Fibroblast of skin of left biceps (primary cell): ENCODE measurements at places on chromosomes 2 and 18.
A peak's percentile ranks its signal among the peaks of the same experiment; 100 is the strongest.

DNA sequence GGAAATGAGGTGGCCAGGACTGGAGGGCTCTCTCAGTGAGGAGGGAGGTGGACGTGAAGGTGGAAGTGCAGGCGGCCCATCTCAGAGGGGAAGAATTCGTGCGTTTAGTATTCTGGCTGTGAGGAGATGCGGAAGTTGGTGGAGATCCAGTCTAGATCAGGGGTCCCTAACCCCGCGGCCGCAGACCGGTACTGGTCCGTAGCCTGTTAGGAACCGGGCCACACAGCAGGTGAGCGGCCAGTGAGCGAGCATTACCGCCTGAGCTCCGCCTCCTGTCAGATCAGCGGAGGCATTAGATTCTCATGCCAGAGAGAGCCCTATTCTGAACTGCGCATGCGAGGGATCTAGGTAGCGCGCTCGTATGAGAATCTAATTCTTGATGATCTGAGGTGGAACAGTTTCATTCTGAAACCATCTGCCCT is 1.6 kb upstream of the FHOD3 start:
- no peak for DNase-seq

GRCh38 chr2:189602233-189602632 is 21.6 kb upstream of the SLC40A1 start:
- no peak for DNase-seq

- no peak for DNase-seq
Measured at GRCh38 chr18:31683968-31684278, 458 bp downstream of the B4GALT6 start.

GRCh38 chr2:136378712-136379595 is 261.0 kb upstream of the CXCR4 start:
- no peak for DNase-seq

GRCh38 chr2:224753743-224754540 is 37.8 kb upstream of the CCDC195 start:
- peak; percentile 68 for DNase-seq

- no peak for DNase-seq
Measured at GRCh38 chr2:101779656-101780055, 82.1 kb downstream of the MAP4K4 start.

- DNase-seq, result no peak
Measured at GRCh38 chr2:20171445-20171977, 53.4 kb downstream of the SDC1 start.

DNA sequence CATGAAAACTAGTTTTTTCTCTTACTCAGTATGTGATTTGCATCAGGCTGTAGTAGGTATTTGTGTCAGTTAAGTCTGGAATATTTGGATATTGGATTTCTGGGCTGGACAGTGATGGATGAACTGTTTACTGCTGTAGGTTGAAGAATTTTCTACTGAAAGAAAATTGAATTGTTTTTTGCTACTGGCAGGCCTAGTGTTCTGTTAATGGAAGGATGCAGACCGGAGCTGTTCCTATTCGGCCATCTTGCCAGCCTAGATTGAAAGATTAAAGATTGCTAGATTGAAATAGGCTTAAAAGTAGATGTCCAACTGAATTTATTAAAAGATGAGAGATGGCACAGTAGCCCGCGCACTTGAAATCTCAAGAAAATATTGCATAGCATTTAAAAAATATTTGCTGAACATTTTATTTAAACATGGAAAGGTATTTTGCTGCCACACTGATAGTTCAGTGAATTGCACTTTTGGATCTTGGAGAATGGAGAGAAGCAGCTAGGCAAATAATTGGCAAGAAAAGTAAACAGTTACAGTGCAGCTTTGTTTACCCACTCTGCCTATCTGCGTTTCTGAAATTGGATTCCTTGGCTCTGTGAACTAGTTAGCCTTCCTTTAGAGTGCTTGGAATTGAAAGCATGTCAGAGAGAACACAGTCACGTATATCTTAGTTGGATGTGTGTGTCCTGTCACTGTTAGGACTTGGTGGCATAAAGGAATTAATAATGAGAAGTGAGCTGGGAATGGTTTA is 54.1 kb downstream of the EPB41L5 start:
- no peak for DNase-seq

- no peak for DNase-seq
Measured at GRCh38 chr2:16218625-16219024, 278.3 kb downstream of the MYCN start.

DNA sequence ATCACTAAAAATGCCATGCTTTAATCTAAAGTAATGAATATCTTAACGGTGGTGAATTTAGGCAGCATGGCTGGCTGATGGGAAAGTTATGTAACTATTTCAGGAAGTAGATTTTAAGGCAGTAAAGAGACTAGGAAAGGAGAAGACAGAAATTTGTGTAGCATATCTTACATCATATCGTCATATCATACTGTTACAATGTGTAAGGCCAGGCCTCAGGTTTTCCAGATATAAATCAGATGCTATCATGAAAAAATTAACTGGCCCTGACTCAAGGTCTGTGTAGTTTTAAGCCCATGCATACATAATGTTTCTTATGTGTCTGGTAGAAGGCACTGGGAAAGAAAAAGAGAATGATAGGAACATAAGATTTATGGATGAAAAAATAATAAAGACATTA is 8.9 kb upstream of the FAP start:
- no peak for DNase-seq

GRCh38 chr2:232576995-232577394 is 26.5 kb downstream of the EIF4E2 start:
- no peak for DNase-seq

DNA sequence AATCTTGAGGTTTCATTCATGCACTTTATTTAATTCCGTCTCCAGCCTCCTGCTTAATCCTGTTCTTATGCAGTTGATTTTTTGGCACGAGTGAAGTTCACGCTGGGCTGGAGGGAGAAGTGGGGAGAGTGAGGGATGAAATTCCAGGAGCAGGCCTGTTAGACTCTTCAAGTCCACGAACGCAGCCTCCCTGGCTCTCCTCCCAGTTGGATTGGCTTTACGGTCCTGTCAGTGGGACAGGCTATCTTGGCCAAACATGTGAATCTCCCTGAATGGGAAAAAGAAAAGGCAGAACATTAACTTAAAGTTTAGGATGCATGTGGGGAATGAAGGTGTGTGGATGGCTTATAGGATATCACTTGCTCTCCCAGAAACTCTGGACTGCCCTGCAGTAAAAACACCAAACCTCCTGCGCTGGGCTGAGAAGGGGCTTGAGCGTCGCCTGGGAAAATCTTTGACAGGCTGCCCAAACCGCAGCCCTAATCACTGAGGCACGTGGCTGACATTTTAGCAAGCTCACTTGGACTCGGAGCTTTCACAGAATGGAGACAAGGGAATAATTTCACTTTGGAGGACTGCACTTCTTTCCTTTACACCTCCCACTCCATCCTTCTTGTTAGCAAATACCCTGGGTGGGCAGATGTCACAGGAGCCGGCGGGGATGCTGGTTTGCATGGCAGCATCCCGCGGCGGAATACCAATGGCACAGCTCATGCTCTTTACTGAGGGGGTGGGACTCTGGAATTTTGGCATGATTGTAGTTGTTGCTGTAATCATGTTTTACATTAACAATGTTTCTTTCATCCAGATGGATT is 93.9 kb downstream of the ACKR3 start:
- DNase-seq, result peak; percentile 65

DNA sequence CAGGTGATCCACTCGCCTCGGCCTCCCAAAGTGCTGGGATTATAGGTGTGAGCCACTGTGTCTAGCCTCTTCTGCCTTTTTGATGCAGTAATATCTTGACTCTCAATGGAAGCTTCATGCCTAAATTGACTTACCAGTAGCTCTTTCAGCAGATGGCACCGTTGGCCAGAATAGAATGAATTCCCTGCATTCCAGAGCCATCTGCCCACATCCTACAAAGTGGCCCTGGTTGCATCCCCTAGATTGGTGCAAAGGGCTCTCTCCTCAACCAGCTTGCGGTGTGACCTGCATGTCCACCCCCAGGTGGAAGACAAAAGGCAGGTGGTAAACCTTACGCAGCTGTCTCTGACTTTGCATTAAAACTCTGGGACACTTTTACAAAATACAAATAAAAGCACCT is 4.4 kb upstream of the PARD6G start:
- no peak for DNase-seq

- no peak for DNase-seq
Measured at GRCh38 chr2:120431386-120432292, 85.7 kb downstream of the INHBB start.

DNA sequence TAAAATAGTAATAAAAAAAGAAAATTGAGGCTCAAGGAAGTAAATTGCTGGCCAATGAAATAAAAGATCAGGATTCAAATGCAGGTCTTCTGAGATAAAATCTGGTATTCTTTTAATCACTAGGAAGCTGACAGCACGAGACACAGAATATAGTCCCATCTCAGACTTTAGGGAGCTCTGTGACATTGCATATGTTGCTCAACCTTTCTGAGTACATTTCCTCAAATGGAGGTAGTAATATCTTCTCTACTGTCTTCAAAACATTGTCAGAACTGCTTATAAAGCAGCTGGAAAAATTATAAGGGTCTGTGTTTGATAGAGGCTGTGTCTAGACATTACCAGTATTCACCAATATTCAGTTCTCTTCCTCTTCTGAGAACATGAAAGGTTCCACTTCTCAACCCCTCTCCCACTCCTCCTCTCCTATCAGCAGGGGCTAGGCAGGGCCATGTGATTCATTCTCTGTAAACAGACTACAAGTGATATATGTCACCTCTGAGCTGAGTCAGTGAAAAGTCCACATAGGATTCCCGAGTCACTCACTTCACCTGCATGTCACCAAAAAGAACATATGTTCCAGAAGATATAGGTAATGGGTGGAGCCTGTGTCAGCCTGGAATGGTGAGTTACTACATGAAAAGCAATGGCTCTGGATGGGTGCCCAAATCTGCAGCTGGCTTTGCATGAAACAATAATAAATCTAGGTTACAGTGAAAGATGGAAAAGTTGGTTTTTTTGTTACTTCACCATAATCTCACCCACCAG is 7.1 kb downstream of the KCNE4 start:
- no peak for DNase-seq

- DNase-seq, result no peak
Measured at GRCh38 chr2:117774716-117775115, 39.8 kb upstream of the DDX18 start.

DNA sequence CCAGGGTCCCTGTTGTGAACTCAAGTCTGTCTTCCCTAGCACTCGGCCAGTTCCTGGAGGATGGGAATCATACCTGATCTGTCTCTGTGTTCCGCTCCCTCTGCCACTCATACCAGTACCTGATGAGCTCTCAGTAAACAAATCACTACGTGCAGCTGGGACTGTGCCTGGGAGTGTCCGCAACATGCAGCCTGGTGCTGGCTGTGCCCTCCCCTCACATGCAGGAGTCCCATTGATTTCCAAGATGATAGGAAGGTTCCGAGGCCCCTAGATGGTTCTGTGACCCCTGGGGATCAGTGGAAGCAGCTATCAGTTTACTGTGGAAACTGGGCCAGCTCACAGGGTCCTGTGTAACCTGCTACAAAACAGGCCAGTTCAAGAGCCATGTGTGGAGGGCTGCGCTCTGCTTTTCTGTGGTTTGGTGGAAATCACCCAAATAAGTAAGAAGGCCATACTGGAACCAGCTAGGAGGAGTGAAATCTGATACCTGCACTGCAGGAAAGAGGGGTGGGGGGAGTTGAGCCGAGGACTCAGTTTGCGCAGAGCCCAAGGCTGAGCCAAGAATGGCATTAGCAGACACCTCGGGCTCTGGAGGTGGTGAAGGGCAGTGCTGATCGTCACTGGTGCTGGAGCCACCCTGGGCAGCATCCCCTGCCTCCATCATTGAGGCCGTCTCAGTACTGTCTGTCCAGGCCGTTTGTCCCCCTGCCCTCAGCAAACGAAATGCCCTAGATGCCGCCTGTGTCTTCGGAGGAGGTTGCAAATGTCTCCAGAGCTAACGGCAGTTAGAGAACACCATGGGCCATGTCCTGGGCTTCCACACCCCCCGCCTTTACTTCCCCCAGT is 93.3 kb downstream of the KLHL29 start:
- DNase-seq, result no peak

- DNase-seq, result no peak
Measured at GRCh38 chr2:180583441-180584140, 396.8 kb upstream of the UBE2E3 start.

DNA sequence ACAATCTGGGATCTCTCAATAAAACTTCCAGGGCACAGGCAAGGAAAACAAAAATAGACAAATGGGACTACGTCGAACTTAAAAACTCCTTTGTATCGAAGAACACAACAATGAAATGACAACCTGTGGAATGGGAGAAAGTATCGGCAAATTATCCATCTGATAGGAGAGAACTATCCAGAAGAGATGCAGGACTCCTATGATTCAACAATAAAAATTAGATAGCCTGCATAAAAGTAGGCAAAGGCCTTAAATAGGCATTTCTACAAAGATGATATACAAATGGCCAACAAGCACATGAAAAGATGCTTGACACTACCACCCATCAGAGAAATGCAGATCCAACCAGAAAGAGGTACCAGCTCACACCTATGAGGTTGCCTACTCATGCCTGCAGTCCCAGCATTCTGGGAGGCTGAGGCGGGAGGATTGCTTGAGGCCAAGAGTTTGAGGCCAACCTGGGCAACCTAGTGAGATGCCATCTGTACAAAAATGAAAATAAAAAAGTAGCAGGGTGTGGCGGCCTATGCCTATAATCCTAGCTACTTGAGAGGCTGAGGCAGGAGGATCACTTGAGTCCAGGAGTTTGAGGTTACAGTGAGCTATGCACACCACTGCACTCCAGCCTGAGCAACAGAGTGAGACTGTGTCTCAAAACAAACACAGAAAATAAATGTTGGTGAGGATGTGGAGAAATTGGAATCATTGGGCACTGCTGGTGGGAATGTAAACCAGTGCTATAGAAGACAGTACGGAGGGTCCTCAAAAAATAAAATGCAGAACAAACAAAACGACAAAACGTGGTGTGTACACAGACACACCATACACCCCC is 21.6 kb downstream of the TWIST2 start:
- DNase-seq, result peak; percentile 57

- DNase-seq, result no peak
Measured at GRCh38 chr2:64595397-64596176, 58.1 kb downstream of the SERTAD2 start.

GRCh38 chr2:72695676-72696075 is 130.2 kb downstream of the EXOC6B start:
- no peak for DNase-seq

GRCh38 chr2:86176597-86176996 is 18.7 kb downstream of the IMMT start:
- no peak for DNase-seq

DNA sequence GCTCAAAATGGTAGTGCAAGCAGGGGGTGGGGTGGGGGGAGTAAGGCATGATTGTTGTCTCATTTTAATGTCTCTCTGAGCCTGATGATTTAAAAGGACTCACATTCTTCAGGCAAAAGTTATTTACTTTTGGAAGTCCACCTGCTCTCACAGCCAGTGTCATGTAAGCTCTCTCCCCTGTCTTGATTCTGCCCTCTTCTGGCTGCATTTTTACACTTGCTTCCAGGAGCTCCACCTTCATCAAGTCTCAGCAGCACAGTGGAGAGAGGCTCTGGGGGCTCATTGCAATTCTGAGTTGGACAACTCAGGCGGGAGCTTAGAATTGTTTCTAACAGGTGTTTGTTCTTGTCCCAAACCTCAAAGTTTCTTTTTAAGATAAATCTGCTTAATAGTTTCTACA is 39.2 kb downstream of the GNAL start:
- DNase-seq, result no peak
